MCF 10A (cell line): ENCODE measurements at places on chromosomes 13 and 19. TPM values are rescaled to one million over a fixed set of nuclear protein-coding genes. Genes with fewer than 3 reads are reported as not detected.
A peak's percentile ranks its signal among the peaks of the same experiment; 100 is the strongest.

- no peaks in the 10 kb centered on the region for H3K4me1 ChIP-seq
- no peaks in the 10 kb centered on the region for H3K36me3 ChIP-seq
- no peak for DNase-seq
These were observed 69.8 kb downstream of the UQCRFS1 start for GRCh38 chr19:29143183-29143582.

DNA sequence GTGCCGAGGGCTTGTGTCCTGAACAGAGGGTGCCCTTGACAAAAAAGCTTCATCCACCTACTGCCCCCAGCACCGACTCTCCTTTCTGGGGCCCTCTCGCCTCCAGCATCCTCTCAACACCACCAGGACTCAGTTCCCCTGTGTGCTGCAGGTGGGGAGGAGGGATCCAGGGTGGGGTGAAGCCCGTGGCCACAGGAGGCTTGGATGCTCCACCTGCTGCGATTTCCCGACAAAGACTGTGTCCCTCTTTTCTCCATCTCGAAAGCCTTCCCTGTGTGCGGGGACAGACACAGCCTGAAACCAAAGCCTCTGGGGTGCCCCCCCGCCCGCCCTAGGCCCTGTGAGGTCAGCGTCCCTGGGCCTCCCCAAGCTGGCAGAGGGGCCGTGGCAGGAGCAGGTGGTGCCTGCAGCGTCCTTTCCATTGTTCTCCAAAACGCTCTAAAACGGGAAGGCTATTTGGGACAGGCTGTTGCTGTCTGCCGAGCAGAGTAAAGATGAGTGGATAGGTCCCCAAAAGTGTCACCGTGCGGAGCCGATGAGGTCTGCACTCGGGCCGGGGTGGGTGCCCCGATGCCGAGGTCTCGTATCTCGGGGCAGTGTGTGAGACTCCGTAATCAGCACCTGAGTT is 185.7 kb downstream of the PTPRS start:
- H3K4me3 ChIP-seq, result no peak overlapping the region
- no peak for DNase-seq
- no peaks in the 10 kb centered on the region for H3K27me3 ChIP-seq
- H3K36me3 ChIP-seq, result peaks cover 14% of the 10 kb centered on the region

- no peaks in the 10 kb centered on the region for H3K4me1 ChIP-seq
- no peak overlapping the region for H3K4me3 ChIP-seq
- no peaks in the 10 kb centered on the region for H3K27me3 ChIP-seq
These were observed 26.3 kb downstream of the CKM start for GRCh38 chr19:45296355-45296754.

- no peaks in the 10 kb centered on the region for H3K36me3 ChIP-seq
- no peaks in the 10 kb centered on the region for H3K4me1 ChIP-seq
- H3K27ac ChIP-seq, result no peak overlapping the region
- DNase-seq, result no peak
These were observed 82.7 kb downstream of the SLC10A2 start for GRCh38 chr13:102983496-102983895.

The CFAP97D2 gene
- not detected in 2 replicates for total RNA-seq

DNA sequence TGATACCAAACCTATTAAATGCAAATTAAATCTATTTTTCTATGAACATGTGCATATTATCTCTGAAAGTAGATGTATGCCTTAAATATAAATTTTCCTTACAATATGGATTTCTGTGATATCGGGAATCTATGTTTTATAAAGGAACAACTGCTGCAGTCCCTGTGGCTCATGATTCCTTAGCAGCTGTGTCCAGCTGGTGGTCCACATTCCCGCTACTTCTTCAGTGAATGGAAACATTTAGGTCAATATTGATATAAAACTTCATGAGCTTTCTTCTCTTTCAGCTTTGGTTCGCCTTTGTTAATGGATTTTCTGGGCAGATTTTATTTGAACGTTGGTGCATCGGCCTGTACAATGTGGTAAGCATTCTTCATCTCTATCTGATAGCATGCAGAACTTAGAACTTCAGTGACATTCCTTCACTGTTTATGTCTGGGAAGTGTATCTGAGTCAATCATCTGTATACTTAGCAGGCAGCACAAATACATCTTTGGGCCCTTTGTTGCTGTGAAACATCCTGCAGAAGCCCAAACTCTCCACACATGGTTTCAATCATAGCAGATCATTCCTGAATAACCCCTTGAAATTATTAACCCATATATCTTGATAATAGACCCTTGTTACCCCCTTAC is 223.9 kb downstream of the SHISA2 start:
- no peaks in the 10 kb centered on the region for H3K36me3 ChIP-seq
- H3K4me1 ChIP-seq, result no peaks in the 10 kb centered on the region
- no peak overlapping the region for H3K27ac ChIP-seq
- DNase-seq, result no peak
- H3K4me3 ChIP-seq, result no peak overlapping the region

The TEKTIP1 gene
- total RNA-seq, result 0.49 and 1.0 TPM in 2 replicates

DNA sequence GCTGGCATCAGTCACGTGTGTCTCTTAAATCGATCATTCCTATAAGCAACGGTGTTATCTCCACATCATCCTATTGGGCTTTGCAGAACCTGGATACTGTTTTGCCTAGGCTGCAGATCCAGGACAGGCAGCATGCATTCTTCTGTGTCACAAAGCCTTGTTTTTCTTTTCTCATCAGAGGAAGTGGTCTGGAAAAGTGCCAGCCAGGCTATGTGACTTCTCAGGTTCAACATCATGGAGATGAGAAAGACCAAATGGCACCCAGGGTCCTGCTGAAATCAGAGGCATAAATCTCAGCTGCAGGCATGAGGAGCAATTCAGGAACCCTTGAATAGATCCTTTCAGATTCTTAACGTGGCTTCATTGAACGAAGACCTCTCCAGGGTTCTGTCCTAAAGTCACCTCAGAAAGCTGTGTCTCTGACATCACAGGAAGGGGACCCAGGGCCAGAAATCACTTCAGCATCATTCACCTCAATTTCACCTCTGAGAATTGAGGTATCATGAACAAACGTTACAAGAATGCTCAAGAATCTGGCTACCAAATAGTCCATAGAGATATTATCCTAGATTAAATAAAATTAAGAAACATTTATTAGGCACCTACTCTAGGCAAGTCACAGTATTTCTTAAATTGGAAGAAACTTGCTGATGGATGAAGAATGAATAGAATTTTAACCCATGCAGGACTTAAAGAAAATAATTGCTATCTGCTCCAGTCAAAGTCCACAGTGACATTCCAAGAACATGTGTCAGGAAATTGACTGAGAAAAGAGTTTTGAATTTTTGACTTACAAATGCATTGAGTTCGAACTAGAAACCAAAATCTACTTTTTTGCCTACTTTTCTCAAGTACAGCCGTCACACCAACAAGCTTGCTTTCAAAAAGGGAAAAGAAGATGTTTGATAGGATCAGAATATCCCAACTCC is 124.1 kb downstream of the COG6 start:
- no peak overlapping the region for H3K27ac ChIP-seq
- H3K27me3 ChIP-seq, result no peaks in the 10 kb centered on the region
- H3K4me3 ChIP-seq, result no peak overlapping the region

The RDH8 gene
- total RNA-seq, result not detected in 2 replicates

- DNase-seq, result no peak
- no peak overlapping the region for H3K27ac ChIP-seq
- no peak overlapping the region for H3K4me3 ChIP-seq
- H3K36me3 ChIP-seq, result peaks cover 4% of the 10 kb centered on the region
- H3K4me1 ChIP-seq, result peaks cover 23% of the 10 kb centered on the region
These were observed 283.3 kb downstream of the FOXO1 start for GRCh38 chr13:40383132-40383531.

GRCh38 chr19:7885818-7886217 is 2.5 kb upstream of the LRRC8E start:
- H3K36me3 ChIP-seq, result no peaks in the 10 kb centered on the region
- no peaks in the 10 kb centered on the region for H3K27me3 ChIP-seq

The DCLK1 gene
- 0.44 and 1.4 TPM in 2 replicates for total RNA-seq

DNA sequence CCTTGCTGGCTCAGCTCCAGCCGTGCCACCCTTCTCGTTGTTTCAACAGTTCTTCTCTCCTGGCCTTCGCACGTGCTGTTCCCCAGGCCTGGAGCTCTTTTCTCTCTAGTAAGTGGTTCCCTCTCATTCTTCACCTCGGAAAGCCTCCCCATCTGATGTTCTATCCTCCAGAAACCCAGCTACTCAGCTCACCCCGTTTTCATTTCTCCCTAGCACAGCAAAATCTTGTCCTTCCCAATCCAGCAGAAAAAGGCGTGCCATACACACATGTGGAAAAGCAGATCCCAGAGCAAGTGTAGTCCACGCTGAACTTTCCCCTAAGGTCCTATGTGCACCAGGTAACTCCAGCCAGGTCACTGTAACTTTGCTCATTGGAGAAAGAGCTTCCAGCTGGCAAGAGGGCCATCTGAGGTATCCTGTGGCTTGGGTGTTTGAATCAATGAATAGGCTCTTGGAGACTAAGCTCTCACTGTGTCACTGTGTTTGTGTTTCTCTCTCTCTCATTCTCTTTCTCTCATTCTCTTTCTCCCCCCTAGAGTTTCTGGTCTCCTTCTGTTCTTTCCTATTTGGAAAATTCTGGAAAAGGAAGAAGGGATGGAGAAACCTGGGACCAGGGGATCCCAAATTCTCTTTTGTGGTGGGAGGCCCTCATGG is 49.0 kb downstream of the COLGALT1 start:
- no peak overlapping the region for H3K27ac ChIP-seq
- H3K4me1 ChIP-seq, result no peaks in the 10 kb centered on the region
- DNase-seq, result no peak
- no peak overlapping the region for H3K4me3 ChIP-seq
- H3K27me3 ChIP-seq, result peaks cover 44% of the 10 kb centered on the region
- no peaks in the 10 kb centered on the region for H3K36me3 ChIP-seq

GRCh38 chr19:48020686-48021085 is 23.2 kb downstream of the CABP5 start:
- H3K4me1 ChIP-seq, result no peaks in the 10 kb centered on the region
- no peaks in the 10 kb centered on the region for H3K36me3 ChIP-seq
- no peak overlapping the region for H3K27ac ChIP-seq
- peaks cover 94% of the 10 kb centered on the region for H3K27me3 ChIP-seq
- H3K4me3 ChIP-seq, result no peak overlapping the region

The GTF2F1 gene
- 65.6 and 84.8 TPM in 2 replicates for total RNA-seq

GRCh38 chr19:2782329-2782935 is 641 bp downstream of the SGTA start:
- peak overlapping the region; percentile 94 for H3K27ac ChIP-seq
- DNase-seq, result peak; percentile 16
- peak overlapping the region; percentile 78 for H3K4me3 ChIP-seq
- H3K27me3 ChIP-seq, result no peaks in the 10 kb centered on the region
- peaks cover 22% of the 10 kb centered on the region for H3K4me1 ChIP-seq

- no peak overlapping the region for H3K4me3 ChIP-seq
- peaks cover 38% of the 10 kb centered on the region for H3K4me1 ChIP-seq
- H3K27me3 ChIP-seq, result no peaks in the 10 kb centered on the region
- no peaks in the 10 kb centered on the region for H3K36me3 ChIP-seq
These were observed 11.5 kb upstream of the ACOD1 start for GRCh38 chr13:76936763-76937162.

GRCh38 chr13:101516262-101516661 is 63.8 kb downstream of the ITGBL1 start:
- H3K27me3 ChIP-seq, result no peaks in the 10 kb centered on the region
- DNase-seq, result no peak
- H3K4me1 ChIP-seq, result peaks cover 22% of the 10 kb centered on the region

DNA sequence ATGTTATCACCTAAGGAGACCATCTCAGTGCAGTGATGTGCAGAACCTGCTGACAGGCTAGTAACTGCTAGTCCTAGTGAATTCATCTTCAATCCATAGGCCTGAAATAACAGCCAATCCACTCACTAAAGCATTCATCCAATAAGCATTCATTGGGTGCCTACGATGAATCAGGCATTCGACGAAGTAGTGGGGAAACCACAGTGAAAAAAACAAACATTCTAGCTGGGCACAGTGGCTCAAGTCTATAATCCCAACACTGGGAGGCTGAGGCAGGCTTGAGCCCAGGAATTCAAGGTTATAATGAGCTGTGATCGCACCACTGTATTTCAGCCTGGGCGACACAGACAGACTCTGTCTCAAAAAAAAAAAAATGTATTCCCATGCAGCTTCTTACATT is 135.6 kb downstream of the RNF17 start:
- H3K27ac ChIP-seq, result no peak overlapping the region
- no peak overlapping the region for H3K4me3 ChIP-seq
- peaks cover 13% of the 10 kb centered on the region for H3K36me3 ChIP-seq
- DNase-seq, result no peak
- H3K27me3 ChIP-seq, result no peaks in the 10 kb centered on the region

DNA sequence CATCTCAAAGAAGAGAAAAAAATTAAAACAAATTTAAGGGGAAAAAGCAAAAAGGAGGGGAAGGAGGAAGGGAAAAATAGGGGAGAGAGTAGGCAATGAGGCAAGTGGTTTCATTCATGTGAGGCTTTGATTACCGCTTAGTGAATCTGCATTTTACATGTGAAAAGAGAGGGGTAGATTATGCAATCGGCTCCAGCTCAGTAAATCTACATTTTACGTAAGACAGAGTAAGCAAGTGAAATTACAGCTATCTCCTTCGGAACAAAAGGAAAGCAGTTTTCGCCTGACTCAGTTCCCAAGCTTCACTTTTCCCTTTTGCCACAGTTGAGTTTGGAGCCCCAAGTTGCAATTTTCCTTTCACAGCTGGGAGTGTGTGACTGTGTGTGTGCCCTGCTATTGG is 16.0 kb upstream of the OLFM2 start:
- no peak overlapping the region for H3K4me3 ChIP-seq
- no peak for DNase-seq
- H3K36me3 ChIP-seq, result no peaks in the 10 kb centered on the region
- H3K27me3 ChIP-seq, result no peaks in the 10 kb centered on the region
- no peaks in the 10 kb centered on the region for H3K4me1 ChIP-seq

The DACH1 gene
- total RNA-seq, result not detected in 2 replicates

DNA sequence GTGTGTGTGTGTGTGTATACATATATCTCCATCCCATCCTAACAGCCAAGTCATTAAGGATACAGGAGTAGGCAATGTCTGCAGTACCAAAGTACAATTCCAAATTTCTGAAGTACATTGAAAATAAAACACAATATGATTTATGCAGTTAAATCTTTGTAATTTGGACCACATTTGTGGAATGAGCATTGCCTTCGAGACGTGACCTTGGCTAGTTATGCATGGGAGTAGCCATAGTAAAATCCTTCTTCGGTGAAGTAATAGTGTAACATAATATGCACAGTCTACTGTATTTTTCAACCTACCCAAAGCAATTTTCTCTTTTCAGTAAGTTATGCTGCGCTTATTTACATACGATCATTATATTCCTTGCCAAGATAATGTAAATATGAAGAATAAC is 665.7 kb upstream of the GPC6 start:
- no peaks in the 10 kb centered on the region for H3K36me3 ChIP-seq
- no peak overlapping the region for H3K4me3 ChIP-seq
- no peak for DNase-seq
- H3K27ac ChIP-seq, result no peak overlapping the region

The SCAMP4 gene
- 48.7 and 67.2 TPM in 2 replicates for total RNA-seq

DNA sequence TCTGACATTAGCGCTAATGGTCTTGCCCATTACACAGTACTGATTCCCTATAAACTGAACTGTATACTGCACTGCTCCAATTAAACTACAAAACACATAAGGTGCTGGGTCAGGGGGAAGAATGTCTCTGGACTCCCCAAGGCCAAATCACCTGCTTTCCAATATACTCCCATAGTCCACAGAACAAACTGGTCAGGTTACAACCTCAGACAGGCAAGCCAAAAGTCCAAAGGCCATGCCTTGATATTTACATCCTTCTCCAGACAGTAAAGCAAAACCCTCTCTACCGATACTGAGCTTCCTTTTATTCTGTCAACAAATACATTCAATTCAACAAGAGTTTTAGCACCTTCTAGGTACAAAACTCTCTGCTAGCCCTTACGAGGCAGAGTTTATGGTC is 8.9 kb downstream of the ZNF541 start:
- peaks cover 5% of the 10 kb centered on the region for H3K4me1 ChIP-seq
- no peaks in the 10 kb centered on the region for H3K36me3 ChIP-seq
- H3K27me3 ChIP-seq, result no peaks in the 10 kb centered on the region
